T-cell (primary cell): ENCODE measurements at places on chromosomes 7 and 10.

GRCh38 chr7:29443552-29443951, 120.1 kb upstream of the PRR15 start:
- DNase-seq, result no peak

DNA sequence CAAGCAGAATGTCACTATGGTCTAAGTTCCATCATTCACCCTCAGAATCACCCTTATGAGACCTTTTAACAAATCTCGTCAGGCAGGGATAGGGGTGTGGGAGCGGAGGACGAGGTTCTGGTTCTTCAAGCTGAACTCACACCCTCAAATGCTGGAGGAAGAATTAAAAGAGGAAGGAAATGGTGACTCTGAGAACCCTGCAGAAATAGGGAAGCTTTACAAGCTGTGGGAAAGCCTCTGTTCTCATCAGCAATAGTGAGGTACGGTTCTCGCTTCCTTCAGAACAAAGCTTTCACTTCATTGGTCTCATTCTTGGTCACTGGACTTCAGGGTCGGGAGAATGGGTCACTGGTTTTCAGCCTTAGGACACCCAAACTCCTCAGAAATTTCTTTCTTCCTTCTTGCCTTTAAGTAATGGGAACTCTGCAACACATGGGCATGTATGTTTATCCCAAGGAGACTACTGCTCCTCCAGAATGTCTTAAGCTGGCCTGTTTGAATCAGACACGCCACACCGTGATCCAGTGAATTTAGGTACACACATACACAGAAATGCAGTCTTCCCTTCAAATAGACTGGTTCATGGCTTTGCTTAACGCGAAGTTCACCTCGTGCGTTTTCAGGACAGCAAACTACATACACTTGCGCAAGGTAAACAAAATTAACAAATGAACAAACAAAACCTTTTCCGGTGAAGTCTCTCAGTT, 226.0 kb downstream of the SFMBT2 start:
- no peak for DNase-seq

GRCh38 chr7:149772956-149773434, 393 bp downstream of the ZNF467 start:
- DNase-seq, result no peak

- no peak for DNase-seq
Measured at GRCh38 chr7:97218767-97219166, 101.3 kb downstream of the SDHAF3 start.

DNA sequence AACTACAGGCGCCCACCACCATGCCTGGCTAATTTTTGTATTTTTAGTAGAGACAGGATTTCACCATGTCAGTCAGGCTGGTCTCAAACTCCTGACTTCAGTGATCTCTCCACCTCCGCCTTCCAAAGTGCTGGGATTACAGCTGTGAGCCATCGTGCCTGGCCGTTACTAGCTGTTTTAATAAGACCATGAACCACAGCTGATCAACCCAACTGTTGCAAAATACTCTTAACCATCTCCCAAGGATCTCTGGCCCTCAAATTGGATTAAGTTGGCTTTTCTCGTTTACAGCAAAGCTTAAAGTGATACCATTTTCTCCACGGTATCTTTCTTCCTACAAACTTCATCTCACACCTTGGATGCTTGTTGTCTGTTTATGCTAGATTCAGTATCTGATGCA, 18.3 kb downstream of the ZFAND2A start:
- DNase-seq, result no peak

DNA sequence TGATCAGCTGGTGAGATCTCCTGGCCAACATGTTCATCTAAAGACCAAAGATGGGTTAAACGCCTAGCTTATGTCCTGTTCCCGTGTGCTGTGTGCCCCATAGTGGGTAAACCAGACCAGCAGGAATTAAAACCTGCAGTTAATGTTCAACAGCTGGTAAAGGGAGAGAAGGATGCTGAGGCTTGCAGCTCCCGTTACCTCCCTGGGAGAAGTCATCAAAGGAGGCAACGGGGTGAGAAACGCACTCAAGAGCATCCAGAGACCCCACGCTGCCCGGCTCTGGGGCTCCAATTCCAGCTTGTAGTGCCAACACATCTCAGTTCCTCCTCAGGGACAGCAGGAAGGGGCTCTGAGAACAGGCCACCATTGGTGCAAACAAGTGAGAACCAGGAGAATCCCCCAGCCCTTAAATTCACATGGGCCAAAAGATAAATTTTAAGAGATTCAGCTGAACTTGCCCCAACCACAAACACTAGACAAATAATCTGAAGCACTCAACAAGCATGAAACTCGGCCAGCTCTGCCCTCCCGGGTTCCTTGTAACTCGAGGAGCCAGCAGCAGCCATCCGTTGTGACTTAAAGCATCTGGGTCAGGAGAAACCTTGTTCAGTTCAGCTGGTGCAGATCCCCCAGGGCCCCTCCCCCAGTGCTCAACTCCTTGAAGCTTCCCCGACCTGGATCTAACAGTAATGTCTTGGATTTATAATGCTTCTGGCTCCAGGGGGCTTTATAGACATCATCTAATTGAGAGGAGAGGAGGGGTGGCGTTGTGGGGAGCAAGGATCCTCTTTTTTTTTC, 29.4 kb downstream of the FAM241B start:
- DNase-seq, result no peak

DNA sequence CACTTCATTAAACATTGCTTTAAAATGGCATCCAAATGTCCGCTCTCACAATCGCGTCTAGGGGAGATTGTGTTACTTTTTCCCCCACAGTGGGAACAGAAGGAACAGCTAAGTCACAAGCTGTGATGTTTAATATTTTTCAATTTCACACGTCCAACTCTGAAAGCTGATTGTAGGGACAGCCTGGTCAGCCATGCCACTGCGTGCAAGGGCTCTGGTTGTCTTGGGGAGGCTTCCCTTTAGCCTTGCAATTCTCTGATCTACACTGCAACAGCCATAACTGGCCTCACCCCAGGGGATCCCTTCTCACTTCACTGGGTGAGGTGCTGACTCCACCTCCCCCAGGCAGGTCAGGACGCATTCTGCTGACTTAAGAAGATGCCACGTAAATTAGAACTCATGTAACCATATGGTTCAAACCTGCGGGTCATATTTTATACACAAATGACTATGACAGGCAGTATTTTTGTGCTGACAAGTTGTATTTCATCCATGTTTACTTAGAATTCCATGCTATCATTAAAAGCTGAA, 425.2 kb upstream of the NFE2L3 start:
- no peak for DNase-seq

DNA sequence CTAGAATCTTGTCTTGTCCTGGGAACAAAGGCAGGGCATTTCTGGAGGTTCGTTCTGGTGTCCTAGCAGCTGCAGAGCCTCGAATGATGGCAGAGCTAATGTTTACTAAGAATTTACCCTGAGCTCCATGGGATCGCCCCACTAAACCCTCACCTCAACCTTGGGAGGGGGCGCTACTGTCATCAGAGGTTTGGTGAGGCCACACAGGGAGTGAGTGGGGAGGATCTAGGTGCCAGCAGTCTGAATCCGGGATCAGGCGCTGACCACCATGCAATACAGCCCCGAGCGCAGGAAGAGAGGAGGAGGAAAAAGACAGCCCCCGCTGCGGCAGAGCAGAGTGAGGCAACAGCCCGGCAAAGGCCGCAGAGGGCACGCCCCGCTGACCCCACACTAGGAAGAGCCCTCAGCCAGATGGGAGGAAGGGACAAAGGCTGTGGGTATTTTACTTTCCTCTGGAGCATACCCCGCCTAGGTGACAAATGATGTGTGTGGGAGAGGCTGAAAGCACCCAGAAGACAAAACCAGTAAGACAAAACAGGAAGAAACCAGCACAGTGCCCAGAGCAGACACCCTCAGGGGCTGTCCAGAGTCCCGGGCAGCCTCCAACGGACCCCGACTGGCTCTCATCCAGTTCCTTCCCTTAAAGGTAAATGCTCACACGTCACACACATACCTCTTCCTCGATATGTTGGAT, 103.5 kb downstream of the FAM53B start:
- no peak for DNase-seq

- no peak for DNase-seq
Measured at GRCh38 chr10:54587971-54588370, 213.1 kb downstream of the PCDH15 start.

- no peak for DNase-seq
Measured at GRCh38 chr7:13321316-13321715, 633.9 kb downstream of the ARL4A start.

- no peak for DNase-seq
Measured at GRCh38 chr10:85226596-85226995, 898.2 kb downstream of the CCSER2 start.

- no peak for DNase-seq
Measured at GRCh38 chr7:129858490-129858889, 94.3 kb downstream of the UBE2H start.

DNA sequence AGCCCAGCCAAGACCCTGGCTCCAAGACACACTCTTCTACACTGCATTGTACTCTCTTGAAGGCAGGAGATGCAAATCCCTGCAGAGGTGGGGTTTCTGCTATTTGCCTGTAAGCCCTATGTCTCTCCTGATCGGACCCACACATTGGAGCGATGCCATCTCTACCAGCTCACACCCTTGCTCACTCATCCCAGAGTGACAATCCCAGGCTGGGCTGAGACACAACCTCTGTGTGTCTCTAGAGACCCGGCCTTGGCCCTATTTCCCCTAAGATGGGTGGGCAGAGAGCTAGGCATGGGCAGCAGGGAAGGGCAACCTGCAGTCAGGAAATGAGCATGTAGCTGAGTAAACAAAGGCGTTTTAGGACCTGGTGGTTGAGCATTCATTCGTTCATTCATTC, 25.6 kb downstream of the CCDC3 start:
- no peak for DNase-seq

DNA sequence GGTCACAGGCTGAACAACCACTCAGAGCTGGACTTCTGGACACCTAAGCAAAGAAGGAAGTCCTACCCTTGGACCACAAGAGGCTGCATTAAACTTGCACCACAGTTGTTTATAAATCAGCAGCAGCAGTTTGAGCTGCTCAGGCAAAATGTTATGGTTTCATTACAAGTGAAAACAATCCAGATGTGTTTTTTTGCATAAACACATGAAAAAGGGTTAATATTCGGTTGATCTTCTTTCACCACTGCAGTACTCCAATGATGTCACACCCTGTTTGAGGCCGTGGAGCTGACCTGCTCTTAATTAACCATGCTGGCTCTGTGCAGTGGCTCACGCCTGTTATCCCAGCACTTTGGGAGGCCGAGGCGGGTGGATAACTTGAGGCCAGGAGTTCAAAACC, 490.8 kb upstream of the CELF2 start:
- DNase-seq, result no peak

- DNase-seq, result no peak
Measured at GRCh38 chr7:86939197-86939814, 120.1 kb downstream of the ELAPOR2 start.

GRCh38 chr7:2034291-2035201, 198.2 kb downstream of the MAD1L1 start:
- no peak for DNase-seq

DNA sequence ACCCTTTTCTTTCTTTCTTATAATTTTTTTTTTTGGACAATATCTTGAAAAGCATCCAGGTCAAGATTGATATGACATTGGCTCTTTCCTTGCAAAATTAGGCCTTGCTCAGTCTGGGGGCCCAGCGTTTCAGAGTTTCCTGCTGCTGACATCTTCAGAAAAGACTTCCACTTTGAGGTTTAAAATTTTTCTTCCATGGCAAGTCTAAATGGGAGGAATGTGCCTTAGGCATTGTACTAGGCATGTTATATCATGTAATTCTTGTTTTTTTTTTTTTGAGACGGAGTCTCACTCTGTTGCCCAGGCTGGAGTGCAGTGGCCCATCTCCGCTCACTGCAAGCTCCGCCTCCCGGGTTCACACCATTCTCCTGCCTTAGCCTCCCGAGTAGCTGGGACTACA, 48.9 kb upstream of the PDZD8 start:
- DNase-seq, result no peak

- DNase-seq, result no peak
Measured at GRCh38 chr10:73032536-73032935, 64.1 kb downstream of the P4HA1 start.

DNA sequence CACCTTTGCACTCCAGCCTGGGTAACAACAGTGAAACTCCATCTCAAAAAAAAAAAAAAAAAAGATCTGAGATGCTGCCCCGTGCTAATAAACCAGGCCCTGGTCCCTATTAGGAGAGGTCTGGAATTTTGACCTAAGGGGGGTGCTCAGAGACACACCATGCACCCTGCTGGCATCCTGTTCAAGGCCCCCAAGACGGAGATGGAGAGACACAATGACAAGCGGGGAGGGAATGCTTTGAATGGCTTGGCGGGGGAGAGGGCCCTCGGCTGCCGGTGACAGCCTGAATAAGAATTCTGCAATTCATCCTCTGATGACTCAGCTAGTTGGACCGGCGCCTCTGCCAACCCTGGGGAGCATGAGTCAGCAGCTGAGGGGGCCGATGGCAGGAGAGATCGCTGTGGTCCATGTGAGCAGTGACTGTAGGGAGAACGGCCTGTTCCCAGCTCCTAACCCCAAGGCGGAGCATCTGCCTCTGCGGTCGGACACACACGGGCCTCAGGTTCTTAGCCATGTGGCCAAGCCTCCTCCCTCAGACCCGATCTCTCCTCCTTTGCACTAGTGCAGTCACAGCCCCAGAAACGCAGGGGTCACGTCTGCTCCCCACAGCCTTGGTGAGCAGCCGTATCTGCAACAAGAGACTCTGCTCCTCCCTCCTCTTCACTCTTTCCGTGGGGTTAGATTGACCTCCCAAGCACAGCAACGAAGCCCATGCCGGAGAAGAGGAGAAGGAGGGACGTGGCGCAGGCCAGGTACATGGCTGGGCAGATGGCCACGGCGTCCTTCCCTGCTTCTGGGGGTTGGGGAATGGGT, 14.9 kb downstream of the TRIM56 start:
- DNase-seq, result no peak

DNA sequence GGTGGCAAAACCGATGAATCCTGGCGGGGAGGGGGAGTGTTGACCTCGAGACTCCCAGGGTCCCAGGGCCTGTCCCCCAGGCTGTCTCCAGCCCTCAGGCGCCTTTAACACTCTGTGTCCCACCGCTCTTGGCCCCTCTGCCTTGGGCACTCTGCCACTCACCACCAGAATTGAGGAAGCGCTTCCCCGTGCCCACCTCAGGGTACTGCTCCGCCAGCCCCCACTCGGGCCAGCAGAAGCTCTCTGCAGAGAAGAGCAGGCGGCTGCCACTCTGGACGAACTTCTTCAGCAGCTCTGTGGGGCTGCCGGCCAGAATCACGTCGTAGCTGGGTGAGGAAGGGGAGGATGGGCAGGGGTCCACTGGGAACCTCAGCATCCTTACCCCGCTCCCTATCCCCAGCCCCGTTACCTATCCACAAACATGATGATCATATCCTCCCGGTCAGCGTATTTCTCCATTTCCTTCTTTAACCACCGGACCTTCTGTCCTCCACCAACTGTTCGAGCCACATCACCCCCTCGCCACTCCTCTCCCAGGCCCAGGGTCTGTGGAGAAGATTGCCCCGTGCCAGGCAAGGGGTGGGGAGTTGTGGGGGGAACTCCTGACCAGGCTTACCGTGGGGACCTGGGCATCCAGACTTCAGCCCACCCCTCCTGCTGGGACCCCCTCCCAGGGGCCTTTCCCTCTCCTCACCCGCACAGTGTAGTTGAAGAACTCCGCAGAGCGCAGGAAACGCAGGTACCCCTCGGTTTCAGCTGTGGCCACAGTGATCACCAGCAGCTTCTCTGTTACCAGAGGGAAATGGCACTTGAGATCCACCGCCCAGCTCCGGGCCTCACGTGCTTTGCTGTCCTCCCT, 1.2 kb downstream of the PLOD3 start:
- DNase-seq, result no peak

GRCh38 chr7:108253275-108254044, 123.3 kb upstream of the LAMB4 start:
- DNase-seq, result no peak
